Purkinje cell (primary cell): ENCODE measurements at places on chromosomes 11 and 22. TPM values are rescaled to one million over a fixed set of nuclear protein-coding genes. Genes with fewer than 3 reads are reported as not detected.

Gene SAA4
- polyA plus RNA-seq: not detected in 2 replicates

Gene POU2AF2
- not detected in 2 replicates for polyA plus RNA-seq

Gene TSGA10IP
- polyA plus RNA-seq: 0.73 TPM in 1 of 2 replicates, not detected in the other

Gene POU2AF1
- polyA plus RNA-seq: not detected in 2 replicates

Gene C11orf91
- polyA plus RNA-seq: not detected in 2 replicates

Gene P2RY2
- polyA plus RNA-seq: not detected in 2 replicates

Gene WNT11
- polyA plus RNA-seq: 10.8 and 14.9 TPM in 2 replicates

Gene HTR3B
- polyA plus RNA-seq: not detected in 2 replicates

Gene RNH1
- polyA plus RNA-seq: 12.8 and 13.2 TPM in 2 replicates

Gene KCNK4
- 0.17 TPM in 1 of 2 replicates, not detected in the other for polyA plus RNA-seq

Gene FOLH1
- 0.24 TPM in 1 of 2 replicates, not detected in the other for polyA plus RNA-seq

Gene CNTN5
- 3.0 and 5.8 TPM in 2 replicates for polyA plus RNA-seq

Gene DCHS1
- 0.12 and 0.34 TPM in 2 replicates for polyA plus RNA-seq

Gene CD3D
- not detected in 2 replicates for polyA plus RNA-seq

Gene CBX6
- polyA plus RNA-seq: 1.7 and 7.9 TPM in 2 replicates

Gene ZNF214
- 4.1 and 5.0 TPM in 2 replicates for polyA plus RNA-seq

Gene IFT27
- 48.3 and 68.6 TPM in 2 replicates for polyA plus RNA-seq

Gene CRYBB3
- polyA plus RNA-seq: not detected in 2 replicates

Gene TBX10
- not detected in 2 replicates for polyA plus RNA-seq

Gene PIH1D2
- polyA plus RNA-seq: 7.2 and 8.9 TPM in 2 replicates

Gene MOGAT2
- 0.94 TPM in 1 of 2 replicates, not detected in the other for polyA plus RNA-seq

Gene BIRC3
- 1.5 TPM in 1 of 2 replicates, not detected in the other for polyA plus RNA-seq

Gene CHEK1
- polyA plus RNA-seq: 1.5 TPM in 1 of 2 replicates, not detected in the other

Gene LMO1
- 2.1 TPM in 1 of 2 replicates, not detected in the other for polyA plus RNA-seq

Gene UNC93B1
- polyA plus RNA-seq: not detected in 2 replicates

Gene MMP12
- polyA plus RNA-seq: not detected in 2 replicates

Gene TIMP3
- polyA plus RNA-seq: 1.7 and 4.4 TPM in 2 replicates

Gene PLEKHA7
- 0.27 and 1.5 TPM in 2 replicates for polyA plus RNA-seq

Gene MPZL3
- polyA plus RNA-seq: 1.1 and 5.1 TPM in 2 replicates

Gene TIGD3
- 1.7 and 1.8 TPM in 2 replicates for polyA plus RNA-seq

Gene TMEM121B
- 0.10 and 3.7 TPM in 2 replicates for polyA plus RNA-seq

Gene MUC2
- not detected in 2 replicates for polyA plus RNA-seq

Gene OR2D2
- polyA plus RNA-seq: not detected in 2 replicates

Gene KRTAP5-9
- polyA plus RNA-seq: not detected in 2 replicates

Gene C11orf21
- not detected in 2 replicates for polyA plus RNA-seq

Gene VPREB1
- polyA plus RNA-seq: not detected in 2 replicates

Gene OR5P2
- not detected in 2 replicates for polyA plus RNA-seq

Gene MMP13
- not detected in 2 replicates for polyA plus RNA-seq

Gene CEND1
- polyA plus RNA-seq: 14.7 and 20.2 TPM in 2 replicates

Gene OR5B21
- not detected in 2 replicates for polyA plus RNA-seq

Gene DDIAS
- 2.5 TPM in 1 of 2 replicates, not detected in the other for polyA plus RNA-seq

Gene NRGN
- 0.62 and 10.0 TPM in 2 replicates for polyA plus RNA-seq

Gene MEI1
- polyA plus RNA-seq: 7.7 and 7.9 TPM in 2 replicates

Gene VPREB3
- polyA plus RNA-seq: 1.2 and 6.7 TPM in 2 replicates

Gene TMEM151A
- polyA plus RNA-seq: 6.2 and 8.1 TPM in 2 replicates

Gene GRIA4
- polyA plus RNA-seq: 42.7 and 70.0 TPM in 2 replicates

Gene PKP3
- not detected in 2 replicates for polyA plus RNA-seq

Gene FGF4
- not detected in 2 replicates for polyA plus RNA-seq

Gene POU2AF3
- polyA plus RNA-seq: 0.65 and 1.1 TPM in 2 replicates

Gene PLAAT3
- 6.3 and 13.5 TPM in 2 replicates for polyA plus RNA-seq

Gene MLC1
- 1.1 and 2.5 TPM in 2 replicates for polyA plus RNA-seq

Gene SLC25A45
- polyA plus RNA-seq: 0.51 TPM in 1 of 2 replicates, not detected in the other

Gene ABCG4
- polyA plus RNA-seq: 5.4 and 5.6 TPM in 2 replicates

Gene NPAS4
- 0.16 TPM in 1 of 2 replicates, not detected in the other for polyA plus RNA-seq

Gene OR51B2
- not detected in 2 replicates for polyA plus RNA-seq
